ENCODE measurements at places on chromosomes 13 and 19.

DNA sequence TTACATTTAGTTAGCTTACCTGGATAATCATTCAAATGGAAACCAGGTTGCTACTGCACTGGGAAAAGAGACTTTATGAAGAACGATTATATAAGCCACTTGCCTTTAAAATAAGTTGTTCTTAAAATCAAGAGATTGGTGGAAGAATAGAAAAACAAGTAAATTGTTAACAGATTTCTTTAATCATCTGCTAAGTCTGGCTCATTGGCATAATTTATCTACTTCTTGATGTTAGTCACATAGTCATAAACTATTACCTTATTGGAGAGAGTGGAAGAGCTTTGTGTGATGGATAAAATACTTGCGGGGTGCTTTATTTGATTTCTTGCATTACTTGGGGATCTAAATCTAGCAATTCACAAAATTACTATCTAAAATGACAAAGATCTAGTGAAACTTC, 6.8 kb downstream of the LSM14A start:
- no peak for DNase-seq

DNA sequence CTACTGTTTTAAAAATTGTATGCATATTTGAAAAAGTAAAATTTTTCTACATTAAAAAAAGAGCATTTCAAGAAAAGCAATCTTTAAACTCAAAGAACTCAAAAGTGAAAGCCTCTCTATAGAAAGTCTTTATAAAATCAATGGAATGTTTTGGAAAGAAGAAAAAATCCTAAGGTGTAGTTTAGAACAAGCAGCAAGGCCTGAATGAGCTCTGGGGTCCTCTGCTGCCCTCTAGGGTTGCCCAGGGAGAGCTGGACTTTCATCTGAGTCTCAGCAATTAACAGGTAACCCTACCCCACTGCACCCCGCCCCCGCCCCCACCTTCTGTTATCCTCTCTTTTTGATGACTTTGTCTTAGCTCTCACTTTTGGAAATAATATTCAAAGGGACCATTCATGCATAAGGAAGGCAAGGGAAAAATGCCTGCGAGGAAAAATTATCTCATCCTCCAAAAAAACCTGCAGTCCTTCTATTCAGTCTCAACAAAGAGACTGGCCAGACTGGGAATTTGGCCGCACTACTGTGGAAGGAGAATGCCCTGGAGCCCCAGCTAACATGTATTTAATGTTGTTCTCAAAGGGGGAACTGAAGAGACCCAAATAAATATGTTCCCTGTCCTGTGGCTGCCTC, 24.1 kb downstream of the SLC25A30 start:
- DNase-seq = peak; percentile 70

DNA sequence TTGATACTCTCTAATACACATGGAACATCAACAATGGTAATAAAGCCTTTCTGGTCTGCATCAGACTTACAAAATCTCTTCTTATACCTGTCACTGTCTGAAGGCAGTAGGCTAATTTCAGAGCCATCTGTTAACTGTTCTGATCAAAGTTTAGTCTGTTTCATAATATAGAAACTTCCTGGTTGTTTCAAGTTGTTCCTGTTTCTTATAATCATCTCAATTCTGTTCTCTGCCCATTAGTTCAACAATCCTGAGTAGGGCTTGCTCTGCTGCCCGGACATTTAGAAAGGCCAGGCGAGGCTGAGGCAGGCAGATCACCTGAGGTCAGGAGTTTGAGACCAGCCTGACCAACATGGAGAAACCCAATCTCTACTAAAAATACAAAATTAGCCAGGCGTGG, 5.4 kb upstream of the ZSCAN5A start:
- no peak for DNase-seq

- no peak for DNase-seq
Measured at GRCh38 chr13:75161804-75162203, 320.2 kb downstream of the TBC1D4 start.

GRCh38 chr13:106650690-106651205, 82.8 kb upstream of the ARGLU1 start:
- DNase-seq = no peak

DNA sequence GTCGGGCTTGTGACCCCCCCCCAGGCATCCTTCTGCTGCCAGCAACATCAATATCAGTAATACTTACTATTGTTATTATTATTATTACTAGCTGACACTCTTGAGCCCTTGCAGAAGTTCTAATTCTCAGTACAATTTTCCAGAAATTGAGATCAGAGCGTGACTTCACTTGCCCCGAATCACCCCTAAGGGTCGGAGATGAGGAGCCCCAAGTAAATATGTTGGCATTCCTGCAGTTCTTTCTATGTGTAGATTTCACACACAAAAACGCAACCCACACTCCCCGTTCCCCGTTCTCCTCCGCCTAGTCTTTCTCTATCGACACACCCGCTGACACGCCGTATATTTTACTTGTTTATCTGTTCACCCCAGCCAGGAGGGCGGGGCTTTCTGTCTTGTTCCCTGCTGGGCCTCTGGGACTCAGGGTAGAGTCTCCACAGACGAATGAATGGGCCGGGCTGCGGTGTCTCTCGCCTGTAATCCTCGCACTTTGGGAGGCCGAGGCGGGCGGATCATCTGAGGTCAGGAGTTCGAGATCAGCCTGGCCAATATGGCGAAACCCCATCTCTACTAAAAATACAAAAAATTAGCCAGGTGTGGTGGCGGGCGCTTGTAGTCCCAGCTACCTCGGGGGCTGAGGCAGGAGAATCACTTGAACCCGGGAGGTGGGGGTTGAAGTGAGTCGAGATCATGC, 14.7 kb downstream of the TLE5 start:
- peak; percentile 74 for DNase-seq

- no peak for DNase-seq
Measured at GRCh38 chr19:1447944-1448343, 2.0 kb upstream of the APC2 start.

- DNase-seq = no peak
Measured at GRCh38 chr13:46595136-46595884, 42.3 kb downstream of the LRCH1 start.

GRCh38 chr13:94312511-94313216, 166.8 kb downstream of the DCT start:
- no peak for DNase-seq

- DNase-seq = no peak
Measured at GRCh38 chr19:13012690-13013608, 17.7 kb downstream of the NFIX start.

DNA sequence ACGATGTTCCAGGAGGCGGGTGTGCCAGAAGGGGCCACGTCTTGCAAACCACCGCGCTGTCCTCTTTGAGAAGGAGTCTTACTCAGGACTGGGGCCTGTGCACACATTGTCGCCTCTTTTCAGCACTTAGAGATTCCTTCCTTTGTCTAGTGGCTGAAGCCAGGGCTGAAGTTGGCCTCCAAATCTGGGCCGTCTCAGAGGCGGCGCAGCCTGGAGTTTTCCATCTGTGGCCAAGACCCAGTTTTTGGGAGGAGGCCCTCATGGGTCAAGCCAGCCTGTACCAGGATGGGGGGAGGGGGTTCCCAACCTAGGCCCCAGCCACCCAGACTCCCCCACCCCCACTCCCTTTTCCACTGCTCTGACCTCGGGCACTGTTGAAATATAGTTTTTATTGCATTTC, 11.8 kb downstream of the ANO8 start:
- no peak for DNase-seq

- no peak for DNase-seq
Measured at GRCh38 chr19:29120466-29120865, 92.5 kb downstream of the UQCRFS1 start.

GRCh38 chr13:41054212-41054877, 7.0 kb upstream of the WBP4 start:
- DNase-seq = peak; percentile 46

GRCh38 chr13:51322826-51323225, 16.7 kb upstream of the SERPINE3 start:
- no peak for DNase-seq

DNA sequence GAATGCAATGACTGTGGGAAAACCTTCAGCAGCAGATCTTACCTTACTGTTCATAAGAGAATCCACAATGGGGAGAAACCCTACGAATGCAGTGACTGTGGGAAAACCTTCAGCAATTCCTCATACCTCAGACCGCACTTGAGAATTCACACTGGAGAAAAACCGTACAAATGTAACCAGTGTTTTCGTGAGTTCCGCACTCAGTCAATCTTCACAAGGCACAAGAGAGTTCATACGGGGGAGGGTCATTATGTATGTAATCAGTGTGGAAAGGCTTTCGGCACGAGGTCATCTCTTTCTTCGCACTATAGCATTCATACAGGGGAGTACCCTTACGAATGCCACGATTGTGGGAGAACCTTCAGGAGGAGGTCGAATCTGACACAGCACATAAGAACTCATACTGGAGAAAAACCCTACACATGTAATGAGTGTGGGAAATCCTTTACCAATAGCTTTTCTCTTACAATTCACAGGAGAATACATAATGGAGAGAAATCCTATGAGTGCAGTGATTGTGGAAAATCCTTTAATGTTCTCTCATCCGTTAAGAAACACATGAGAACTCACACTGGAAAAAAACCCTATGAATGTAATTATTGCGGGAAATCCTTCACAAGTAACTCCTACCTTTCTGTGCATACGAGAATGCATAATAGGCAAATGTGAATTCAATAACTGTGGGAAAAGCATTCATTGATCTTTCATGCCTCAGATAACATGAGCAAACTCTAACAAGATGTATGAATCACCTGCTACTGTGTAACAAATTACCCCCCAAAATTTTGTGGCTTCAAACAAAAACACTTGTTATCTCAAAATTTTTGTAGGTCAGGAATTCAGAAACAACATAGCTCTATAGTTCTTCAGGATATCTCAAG, 13.8 kb downstream of the ZNF557 start:
- DNase-seq = no peak

DNA sequence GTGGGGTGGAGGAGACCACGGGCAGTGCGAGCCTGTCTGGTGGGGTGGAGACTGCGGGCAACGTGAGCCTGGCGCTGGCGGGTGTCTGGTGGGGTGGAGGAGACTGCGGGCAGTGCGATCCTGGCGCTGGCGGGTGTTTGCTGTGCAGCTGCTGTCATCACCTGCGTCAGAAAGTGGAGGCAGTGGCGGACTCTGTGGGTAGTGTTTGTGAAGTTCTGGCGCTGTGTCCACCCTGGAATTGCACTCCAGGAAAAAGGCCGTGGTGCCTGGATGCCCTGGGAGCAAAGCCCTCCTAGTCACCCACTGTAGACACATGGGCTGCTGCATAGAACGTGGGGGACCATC, 6.2 kb downstream of the TEX29 start:
- no peak for DNase-seq

GRCh38 chr13:40665126-40666044, 1.1 kb downstream of the FOXO1 start:
- peak; percentile 59 for DNase-seq

DNA sequence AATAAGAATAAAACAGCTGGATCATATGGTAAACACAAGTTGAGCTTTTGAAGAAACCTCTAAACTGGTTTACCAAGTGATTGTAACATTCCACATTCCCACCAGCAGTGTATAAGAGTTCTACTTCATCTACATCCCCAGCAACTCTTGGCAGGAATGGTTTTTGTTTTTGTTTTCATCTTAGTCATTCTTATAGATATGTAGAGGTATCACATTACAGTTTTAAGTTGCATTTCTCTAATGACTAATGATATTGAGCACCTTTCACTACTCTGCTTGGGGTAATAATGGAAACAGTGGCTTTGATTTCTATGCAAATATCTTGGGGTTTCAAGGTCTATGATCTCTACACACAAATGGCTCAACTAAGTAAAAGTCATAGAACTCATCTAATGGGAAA, 614.5 kb downstream of the TBC1D4 start:
- no peak for DNase-seq

Data from Caco-2 (cell line).